Cardiac septum (tissue), 1 donor: ENCODE measurements at places on chromosomes 7 and 10.

GRCh38 chr7:39468261-39468660 lies 97.9 kb upstream of the YAE1 start:
- DNase-seq: no peak

- DNase-seq: no peak
Measured at GRCh38 chr10:69483963-69484362, 32.7 kb downstream of the TSPAN15 start.

GRCh38 chr10:37489658-37490003 lies 364.2 kb downstream of the ANKRD30A start:
- no peak for DNase-seq

- DNase-seq: no peak
Measured at GRCh38 chr10:75640381-75640780, 209.0 kb downstream of the LRMDA start.

- no peak for DNase-seq
Measured at GRCh38 chr10:101047268-101047667, 14.5 kb upstream of the KAZALD1 start.

DNA sequence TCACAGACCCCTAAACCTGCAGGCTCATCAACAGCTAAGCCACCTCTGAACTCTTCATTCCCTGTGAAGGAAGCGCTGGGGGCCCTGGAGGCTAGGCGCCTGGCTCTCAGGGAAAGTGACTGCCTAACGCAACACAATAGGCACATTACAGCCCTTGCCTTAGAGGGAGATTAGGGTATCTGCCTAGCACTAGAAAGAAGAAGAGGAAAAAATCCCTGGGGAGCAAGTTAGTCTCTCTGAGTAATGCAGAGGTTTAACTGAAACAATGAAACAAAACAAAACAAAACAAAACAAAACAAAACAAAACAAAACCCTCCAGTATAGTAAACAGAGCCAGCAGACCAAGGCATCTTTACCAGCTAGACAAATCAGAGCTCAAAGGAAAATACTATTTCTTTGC lies 2.6 kb downstream of the ZNF777 start:
- no peak for DNase-seq

DNA sequence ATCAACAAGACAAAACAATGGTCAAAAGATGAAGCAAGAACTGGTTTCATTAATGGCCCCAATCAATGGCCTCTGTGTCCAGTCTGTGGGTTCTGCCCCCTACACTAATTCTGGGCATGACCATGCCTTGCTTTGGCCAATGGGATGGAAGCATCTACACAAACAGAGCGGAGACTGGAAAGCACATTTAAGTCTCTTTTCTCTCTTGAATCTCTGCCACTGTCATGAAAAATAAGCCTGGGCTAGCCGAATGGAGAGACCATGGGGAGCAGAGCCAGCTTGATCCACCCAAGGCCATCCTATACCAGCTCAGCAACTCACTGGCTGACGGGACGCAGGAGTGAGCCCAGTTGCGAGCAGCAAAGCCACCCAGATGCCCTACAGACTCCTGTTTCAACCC lies 30.9 kb downstream of the ANKRD16 start:
- DNase-seq: no peak

DNA sequence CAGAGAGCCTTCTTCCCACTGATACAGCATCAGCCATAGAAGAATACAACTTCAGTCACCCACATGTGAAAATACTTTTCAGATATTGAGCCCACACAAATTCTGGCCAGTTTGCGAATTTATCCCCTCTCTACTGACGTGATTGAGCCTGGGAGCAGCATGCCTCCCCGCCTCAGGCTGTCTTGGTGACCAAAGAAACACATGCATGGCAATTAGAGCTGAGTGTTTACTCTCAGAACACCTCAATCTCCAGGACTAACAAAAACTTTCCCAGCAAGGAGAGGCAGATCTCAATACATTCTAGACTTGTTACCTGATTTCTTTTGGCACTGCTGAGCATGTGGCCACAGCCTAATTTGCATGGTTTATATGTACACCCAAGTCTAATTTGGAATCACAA lies 122.5 kb downstream of the TMEM26 start:
- DNase-seq: no peak

GRCh38 chr7:92827464-92828120 lies 8.8 kb downstream of the CDK6 start:
- DNase-seq: no peak
